Activated naive CD4-positive, alpha-beta T cell (primary cell): ENCODE measurements at places on chromosomes 5 and 9.

DNA sequence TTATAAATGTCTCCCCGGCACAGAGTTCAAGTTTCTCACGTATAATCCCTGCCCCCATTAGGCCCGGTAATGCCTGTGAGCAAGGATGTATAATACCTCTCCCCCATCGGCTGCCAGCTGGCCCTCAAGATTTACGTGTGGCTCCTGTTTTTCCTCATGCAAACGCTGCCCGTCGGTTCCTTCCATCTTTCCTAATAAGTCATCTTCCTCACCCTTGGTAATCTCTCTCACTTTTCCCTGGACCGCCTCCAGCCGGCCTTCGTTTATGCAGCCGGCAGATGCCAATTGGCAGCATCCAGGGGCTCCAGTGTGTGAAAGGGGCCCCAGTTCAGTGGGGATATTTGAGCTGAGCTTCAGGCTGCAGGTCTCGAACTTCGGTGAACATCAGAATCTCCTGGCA, 86.5 kb upstream of the NEURL1B start:
- no peak for DNase-seq

DNA sequence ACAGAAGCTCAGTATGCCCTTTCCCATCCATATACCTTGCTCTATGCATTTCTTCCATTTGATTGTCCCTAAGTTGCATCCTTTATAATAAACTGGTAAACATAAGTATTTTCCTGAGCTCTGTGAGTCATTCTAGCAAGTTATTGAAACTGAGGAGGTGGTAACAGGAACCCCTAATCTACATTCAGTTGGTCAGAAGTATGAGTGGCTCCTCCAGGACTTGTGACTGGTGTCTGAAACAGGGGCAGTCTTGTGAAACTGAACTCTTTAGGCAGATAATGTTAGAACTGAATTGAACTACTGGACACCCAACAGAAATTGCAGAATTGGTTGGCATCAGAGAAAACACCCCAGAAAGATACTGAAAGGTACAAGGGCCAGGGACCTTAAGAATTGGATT, 133.1 kb upstream of the POU5F2 start:
- DNase-seq: no peak

- DNase-seq: peak; percentile 48
Measured at GRCh38 chr9:125240649-125240999, 519 bp downstream of the HSPA5 start.

GRCh38 chr5:135243556-135244285, 155.3 kb downstream of the MACROH2A1 start:
- DNase-seq: no peak

- no peak for DNase-seq
Measured at GRCh38 chr9:19049917-19050636, 850 bp downstream of the RRAGA start.

DNA sequence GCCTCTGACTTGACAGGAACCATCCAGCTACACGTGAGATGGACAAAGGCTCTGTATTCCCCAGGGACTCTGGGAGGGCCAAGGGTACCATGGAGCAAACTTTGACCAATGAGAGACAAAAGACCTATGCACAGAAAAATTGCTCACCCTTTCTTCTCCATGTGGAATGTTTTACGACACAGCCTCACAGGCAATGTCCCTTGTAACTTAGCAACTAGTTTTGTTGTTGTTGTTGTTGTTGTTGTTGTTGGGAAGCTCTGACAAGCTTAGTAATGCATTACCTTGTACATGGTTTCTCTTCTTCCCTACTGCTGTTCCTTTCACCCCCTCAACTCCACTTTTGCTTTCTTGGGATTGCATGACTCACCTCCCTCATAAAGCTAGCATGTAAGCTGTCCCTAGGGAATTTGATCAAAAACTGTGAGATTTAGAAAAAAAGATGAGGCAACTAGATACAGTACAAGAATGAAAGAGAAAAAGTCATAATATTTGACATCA, 550.9 kb downstream of the RAB3C start:
- no peak for DNase-seq

- no peak for DNase-seq
Measured at GRCh38 chr9:94135222-94135621, 51.0 kb downstream of the PTPDC1 start.

DNA sequence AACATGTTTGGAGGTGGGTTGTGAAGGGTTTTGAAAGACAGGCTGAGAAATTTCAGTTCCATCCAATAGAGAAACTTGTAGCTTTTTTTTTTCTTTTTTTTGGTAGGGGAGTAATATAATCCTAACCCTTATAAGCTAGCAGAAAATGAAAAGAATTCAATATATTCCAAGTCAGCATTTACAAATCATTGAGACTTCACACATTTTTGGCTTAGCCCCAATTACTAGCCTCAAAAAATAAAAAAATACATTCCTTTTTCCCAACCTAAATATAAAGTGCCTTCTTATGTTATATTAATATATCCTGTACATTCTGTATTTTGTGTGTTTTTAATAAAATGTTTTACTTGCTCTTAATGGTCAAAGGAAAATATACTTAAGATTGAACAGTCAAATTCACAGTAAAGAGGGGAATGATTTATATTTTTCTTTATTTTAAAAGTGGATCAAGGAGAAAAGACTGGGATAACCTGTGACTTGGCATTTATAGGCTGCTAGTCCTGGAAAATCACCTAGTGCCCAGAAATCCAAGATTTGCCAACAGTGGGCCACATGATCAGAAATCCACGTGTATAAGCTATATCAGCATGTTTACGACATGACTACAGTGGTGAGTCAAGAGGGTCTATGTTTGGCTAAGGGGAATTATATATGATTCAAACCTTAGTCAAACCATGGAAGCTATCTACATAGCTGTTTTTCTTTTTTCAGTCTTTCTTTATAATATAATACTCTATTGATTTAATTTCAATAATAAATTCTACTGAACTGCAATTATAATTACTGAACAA, 14.5 kb downstream of the HACD4 start:
- DNase-seq: no peak

GRCh38 chr5:36777105-36777757, 99.3 kb upstream of the NIPBL start:
- no peak for DNase-seq

GRCh38 chr9:129464972-129465833, 155.7 kb downstream of the C9orf50 start:
- DNase-seq: no peak

- DNase-seq: no peak
Measured at GRCh38 chr9:114083666-114084065, 5.6 kb upstream of the AMBP start.

- no peak for DNase-seq
Measured at GRCh38 chr9:20112205-20112783, 323.5 kb upstream of the SLC24A2 start.

DNA sequence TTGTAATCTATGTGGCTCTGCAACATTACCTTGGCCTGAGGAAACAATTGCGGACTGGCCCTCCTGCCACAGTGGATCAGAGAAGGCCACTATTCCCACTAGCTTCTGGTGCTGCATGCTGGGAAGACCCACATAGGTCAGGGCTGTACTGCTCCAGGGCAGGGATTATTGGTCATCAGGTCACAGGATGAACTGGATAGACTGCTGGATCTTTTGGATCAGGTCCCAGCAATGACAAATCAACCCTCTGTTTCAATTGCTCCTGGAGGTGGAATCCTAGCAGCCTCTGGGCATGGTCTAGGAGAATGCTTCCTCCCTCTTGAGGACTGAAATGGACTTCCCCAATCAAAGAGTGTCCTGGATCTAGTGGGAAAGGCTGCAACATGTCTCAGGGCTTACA, 66.7 kb upstream of the PHF24 start:
- no peak for DNase-seq

DNA sequence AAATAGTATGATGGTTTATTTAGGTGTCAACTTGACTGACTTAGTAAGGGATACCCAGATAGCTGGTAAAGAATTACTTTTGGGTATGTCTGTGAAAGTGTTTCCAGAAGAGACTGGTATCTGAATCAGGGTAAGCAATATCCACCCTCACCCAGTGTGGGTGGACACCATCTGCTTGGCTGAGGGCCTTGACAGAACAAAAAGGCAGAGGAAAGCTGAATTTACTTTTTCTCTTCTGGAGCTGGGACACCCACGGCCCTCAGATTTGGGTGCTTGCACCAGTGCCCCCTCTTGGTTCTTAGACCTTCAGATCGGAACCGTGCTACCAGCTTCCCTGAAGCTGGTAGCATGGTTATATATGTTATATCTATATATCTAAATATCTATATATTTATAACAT, 489.5 kb upstream of the MPDZ start:
- no peak for DNase-seq

- no peak for DNase-seq
Measured at GRCh38 chr9:15243081-15243480, 63.9 kb downstream of the TTC39B start.

GRCh38 chr9:126635061-126635460, 21.3 kb downstream of the LMX1B start:
- DNase-seq: no peak

- DNase-seq: no peak
Measured at GRCh38 chr5:39299962-39300361, 64.3 kb downstream of the C9 start.

DNA sequence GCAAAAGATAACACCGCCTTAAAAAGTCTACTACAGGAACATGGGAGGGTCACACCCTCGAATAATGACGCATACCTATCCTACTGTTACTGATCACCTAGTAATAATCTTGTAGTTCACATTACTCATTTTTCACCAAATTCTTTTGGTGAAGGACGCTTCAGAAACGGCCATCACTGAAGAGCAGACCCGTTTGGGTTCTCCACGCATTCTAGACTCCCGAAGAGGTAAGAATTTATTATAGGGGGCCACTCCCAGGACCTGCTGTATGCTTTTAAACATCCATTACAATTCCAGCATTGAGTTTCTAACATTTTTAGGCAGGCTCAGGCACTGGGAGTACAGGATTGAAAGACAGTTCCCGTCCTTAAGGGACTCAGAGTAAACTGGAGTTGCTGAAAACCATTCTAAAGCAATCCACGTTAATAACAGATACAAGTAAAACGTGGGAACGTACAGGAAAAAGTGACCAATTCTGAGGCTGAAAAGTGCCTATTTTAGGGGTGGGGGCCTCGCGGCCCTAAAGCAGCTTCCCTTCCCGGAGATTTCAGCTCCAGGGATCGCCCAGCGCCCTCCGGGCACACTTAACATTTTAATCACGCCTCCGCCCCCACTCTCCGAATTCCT, at the start of gene FER:
Gene FER (plus strand): TSS at position 124 of the 627 bp plus-strand sequence. CDS start 50,286 bp downstream, outside the sequence.
- DNase-seq: no peak

DNA sequence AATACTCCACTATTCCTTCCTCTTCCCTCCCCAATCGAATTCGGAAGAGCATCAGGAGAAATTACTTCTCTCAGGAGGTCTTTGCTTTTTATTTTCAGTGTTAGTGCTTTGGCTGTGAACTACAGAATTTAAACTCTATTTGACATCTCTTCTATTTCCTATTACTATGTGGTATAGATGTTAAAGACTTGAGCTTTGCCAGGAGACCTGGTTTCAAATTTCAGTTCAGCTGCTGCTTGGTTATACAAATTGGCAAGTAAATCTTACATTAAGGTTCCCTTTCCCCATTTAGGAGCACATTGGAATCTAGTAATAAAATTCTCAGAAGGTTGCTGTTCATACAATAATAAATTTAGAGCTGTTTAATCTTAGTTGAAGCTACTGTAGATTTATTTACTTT, 13.1 kb downstream of the UHRF2 start:
- DNase-seq: no peak

- DNase-seq: no peak
Measured at GRCh38 chr9:83296123-83296522, 233.2 kb upstream of the RASEF start.

DNA sequence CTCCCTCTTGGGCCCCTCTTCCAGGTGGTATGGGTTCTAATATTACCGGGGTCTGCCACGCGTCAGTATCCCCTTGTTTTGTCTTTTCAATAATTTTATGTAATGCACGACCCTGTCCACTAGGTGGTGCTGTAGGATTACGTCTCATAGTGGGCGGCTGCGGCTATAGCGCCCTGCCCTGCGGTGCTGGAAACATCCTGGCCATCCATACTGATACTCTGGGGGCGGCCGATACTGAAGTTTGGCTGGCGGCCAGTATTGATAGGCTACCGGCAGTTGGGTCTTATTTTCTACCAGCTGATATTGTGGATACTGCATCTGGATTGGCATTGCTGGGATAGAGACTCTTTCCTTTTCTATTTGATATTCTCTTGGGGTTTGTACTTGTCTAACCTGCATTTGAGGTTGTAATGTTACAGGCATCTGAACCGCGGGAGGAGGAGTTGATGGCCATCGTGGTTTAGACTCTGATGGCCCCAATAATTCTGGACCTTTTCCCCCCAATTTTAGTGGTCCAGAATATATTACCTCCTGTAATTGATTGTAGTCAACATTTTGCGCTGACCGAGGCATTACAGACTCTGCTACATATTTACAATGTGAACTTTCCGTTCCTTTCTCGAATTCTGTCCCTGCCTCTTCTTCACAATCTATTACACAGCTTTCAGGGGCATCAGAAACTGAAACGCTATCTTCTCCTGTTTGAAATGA, 3.3 kb upstream of the TMEM141 start:
- DNase-seq: peak; percentile 45

- no peak for DNase-seq
Measured at GRCh38 chr9:77901018-77901417, 130.6 kb downstream of the GNAQ start.

DNA sequence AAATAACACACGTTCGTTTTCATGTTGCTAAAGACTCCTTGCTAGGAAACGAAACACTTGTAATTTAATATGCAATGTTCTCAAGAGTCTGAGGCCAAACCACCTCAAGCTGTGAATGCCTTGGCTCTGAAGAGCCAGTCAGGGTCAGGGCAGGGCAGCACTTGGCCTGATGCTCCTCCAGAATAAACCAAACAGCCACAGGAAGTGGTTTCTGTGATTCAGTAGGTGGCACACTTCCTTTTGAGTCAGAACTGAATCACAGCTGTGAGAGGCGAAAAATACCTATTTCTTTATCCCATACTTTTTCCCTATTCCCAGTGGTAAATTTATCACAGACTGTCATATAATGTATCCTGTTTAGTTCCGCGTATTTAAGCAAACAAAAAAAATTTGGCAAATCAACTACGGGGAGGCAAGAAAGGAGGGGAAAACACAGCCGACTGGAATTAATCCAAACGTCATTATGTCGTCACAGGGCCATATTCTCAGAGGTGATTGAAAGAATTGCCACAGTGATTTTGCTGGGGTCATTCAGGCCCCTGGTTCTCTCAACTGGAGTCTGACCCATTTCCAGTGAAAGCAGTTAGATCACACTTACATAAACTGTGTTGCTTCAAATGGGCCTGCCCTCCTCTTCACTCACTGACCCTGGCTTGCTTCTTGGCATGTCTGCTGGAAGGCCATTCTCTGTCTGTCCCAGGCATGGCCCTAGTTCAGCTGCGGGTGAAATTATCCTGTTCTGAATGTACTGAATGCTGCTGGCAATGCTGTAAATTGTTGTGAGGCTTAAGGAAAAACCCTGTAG, 71.2 kb downstream of the ARRDC3 start:
- DNase-seq: no peak

- no peak for DNase-seq
Measured at GRCh38 chr9:109117856-109118807, 1.6 kb downstream of the TMEM245 start.

- no peak for DNase-seq
Measured at GRCh38 chr9:116464987-116465571, 222.0 kb upstream of the TRIM32 start.
